ENCODE measurements at places on chromosomes 7 and 10.

- DNase-seq: peak; percentile 72
These were observed 41.9 kb upstream of the PSMG3 start for GRCh38 chr7:1611708-1612241.

- no peak for DNase-seq
These were observed 827 bp upstream of the FASTK start for GRCh38 chr7:151081170-151082101.

DNA sequence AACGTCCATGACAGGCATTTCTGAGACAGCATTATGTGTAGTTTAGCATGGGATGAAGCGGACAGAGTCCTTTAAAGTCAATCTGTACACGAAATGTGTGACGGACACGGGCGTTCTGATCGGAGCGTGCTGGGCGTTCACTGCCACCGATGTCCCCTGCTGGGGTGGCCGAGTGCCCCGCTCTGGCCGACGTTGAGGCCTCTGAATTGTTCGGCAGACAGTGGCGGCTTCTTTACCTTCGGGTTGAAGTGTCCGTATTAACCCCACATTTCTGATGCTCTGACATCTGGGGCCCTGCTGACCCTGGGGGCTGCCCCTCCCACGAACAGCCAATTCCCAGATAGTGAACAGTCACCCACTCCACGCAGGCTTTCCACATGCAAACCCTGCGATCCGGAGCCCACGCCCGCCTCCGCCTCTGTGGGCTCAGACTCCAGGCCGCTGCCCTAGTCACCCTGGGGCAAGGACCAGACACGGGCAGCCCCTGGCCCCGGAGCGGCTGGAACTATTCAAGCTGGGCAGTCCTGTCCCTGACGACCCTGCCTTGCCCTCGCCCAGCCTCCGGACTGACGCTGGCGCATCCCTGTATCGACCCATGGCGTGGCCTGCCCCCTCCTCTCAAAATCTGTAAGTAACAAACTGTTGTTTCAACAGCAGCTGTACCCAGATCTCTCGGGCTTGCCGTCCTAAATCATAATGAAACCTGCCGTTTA is 445.7 kb downstream of the PTPRN2 start:
- DNase-seq: no peak

DNA sequence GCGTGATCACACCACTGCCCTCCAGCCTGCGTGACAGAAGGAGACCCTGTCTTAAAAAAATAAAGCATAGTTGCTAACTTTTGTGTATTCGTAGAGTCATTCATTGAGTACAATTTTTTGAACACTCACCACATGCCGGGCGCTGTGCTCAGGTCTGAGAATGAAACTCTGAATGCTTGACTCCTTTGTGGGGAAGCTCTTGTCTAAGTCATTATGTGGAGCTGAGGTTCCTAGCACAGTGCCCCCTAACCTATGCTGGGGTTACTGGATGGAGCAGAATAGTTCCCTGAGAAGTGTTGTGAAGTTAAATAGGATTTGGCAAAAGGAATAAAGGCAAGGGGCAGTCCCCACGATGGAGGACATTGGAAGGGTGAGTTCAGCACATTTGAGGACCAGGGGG is 123.3 kb downstream of the CELF2 start:
- no peak for DNase-seq

DNA sequence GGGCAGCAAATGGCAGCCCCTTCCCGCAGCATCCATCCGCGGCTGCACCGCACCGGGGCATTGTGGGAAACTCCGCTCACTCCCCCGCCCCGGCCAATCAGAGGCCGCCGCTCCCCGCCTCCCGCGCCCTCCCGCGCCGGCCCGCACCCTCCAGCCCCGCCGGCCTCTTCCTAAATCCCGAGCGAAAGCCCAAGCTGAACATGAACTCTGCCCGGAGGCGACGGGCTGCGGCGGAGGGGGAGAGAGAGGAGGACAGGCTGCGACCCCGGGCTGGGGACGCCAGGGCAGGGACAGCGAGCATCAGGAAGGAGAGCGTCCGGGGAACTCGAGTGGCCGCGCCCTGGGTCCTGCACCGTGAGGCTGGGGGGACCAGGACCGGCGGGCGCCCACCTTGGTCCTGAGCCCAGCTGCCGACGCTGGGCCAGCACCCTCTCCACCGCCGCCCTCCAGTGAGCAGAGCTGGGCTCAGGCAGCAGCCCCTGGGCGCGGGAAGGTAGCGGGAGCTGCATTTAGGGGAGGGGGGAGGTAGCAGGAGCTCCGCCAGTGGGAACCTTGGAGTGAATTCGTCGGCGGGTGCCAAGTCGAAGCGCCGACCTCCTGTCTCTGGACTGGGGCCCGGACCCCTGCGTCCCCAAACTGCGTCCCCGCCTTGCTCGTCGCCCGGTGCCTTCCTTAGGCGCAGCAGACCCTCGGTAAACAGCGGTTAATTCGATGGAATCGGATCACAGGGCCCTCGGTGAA is at the start of gene DGKI:
DGKI (minus strand) TSS at position 148 of the 741 bp plus-strand sequence.
- peak; percentile 66 for DNase-seq

DNA sequence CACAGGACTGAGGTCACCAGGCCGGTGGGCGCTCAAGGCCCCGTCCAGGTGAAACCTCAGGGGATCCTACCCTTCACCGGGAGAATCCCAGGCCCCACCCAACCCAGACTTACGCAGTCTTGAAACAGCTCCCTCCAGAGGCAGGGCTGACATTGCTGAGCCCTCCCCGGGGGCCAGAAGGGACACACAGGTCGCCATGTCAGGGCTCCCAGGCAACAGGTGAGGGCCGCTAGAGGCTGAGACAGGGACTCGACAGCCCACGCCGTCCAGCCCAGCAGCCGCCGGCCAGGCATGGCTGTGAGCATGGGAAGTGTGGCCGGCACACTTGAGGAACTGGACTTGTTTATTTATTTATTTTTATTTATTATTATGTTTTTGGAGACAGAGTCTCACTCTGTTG is 10.3 kb downstream of the MICALL2 start:
- no peak for DNase-seq

DNA sequence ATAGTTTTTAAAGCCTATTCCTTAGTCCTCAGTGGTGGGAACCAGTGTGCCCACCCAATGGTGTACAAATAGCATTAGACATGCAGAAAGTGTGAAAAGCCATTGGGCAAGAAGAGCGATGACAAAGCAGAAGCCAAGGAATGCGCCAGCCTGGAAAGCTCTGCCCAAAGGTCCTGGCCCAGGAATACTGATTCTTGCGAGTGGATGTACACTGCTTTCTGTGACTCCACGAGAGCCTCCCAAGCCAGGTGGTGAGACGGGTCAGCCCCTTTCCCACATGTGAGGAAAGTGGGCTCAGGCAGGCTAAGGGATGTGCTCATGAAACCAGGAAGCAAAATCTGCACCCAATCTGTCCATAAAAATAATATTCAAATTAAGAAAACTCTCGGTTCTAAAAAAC is 106.6 kb downstream of the ADCY1 start:
- DNase-seq: no peak

DNA sequence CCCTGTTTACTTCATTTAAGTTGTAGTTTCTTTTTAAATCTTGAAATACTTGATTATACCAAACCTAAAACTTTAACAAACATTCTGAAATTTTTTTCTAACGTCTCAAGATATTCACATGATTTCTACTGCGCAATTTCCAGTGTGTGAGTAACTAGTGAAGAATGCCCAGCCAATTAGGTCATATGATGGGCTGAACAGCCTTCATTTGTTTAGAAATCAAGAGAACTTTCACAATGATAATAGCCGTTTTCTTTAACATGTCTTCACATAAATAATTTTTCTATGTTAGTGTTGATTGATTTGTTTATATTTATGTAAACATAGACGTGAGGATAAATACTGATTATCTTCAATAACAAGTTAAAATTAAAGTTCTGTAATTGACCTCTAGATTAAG is 21.8 kb downstream of the STAM start:
- no peak for DNase-seq

- DNase-seq: no peak
These were observed 212.4 kb downstream of the ELFN1 start for GRCh38 chr7:1882451-1882850.

- DNase-seq: no peak
These were observed 119.8 kb upstream of the LANCL2 start for GRCh38 chr7:55245271-55245723.

- DNase-seq: no peak
These were observed 93.8 kb downstream of the C1GALT1 start for GRCh38 chr7:7276161-7276560.

GRCh38 chr7:157800281-157800680 is 463.5 kb downstream of the DNAJB6 start:
- DNase-seq: no peak

DNA sequence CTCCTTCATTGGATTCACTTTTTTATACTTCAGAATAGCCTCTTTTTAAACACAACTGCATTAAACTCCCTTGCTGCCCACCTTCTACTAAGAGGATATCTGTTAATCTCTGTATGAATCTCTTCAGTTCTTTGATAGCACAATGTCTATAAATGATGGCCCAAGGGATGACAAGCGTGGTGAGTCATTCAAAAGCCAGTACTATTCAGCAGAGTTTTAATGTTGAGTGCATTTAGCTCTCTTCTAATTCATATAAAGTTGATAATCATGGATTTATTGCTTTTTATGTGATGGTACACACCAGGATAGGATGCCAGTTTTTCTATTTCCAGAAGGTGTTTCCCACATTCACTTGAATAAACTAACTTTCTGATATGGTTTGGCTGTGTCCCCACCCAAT is 57.4 kb upstream of the HECTD2 start:
- DNase-seq: no peak

DNA sequence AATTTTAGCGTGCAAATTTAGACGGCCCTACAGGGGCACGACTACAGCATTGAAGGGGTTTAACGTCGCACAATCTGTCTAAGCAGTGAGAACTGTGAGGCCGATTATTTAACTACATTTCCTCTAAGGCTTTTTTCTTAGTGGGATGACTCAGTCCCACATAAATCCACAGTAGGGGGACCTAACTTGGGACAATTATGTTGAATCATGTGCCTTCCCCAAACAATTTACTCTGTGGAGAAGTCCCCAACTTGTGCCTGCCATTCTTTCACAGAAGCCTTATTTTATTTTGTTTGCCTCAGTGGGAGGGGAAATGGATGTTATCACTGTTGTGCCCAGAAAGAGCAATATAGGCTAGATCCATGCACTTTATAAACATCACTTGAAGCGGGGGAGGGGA is 80.3 kb upstream of the CDCA7L start:
- DNase-seq: no peak

DNA sequence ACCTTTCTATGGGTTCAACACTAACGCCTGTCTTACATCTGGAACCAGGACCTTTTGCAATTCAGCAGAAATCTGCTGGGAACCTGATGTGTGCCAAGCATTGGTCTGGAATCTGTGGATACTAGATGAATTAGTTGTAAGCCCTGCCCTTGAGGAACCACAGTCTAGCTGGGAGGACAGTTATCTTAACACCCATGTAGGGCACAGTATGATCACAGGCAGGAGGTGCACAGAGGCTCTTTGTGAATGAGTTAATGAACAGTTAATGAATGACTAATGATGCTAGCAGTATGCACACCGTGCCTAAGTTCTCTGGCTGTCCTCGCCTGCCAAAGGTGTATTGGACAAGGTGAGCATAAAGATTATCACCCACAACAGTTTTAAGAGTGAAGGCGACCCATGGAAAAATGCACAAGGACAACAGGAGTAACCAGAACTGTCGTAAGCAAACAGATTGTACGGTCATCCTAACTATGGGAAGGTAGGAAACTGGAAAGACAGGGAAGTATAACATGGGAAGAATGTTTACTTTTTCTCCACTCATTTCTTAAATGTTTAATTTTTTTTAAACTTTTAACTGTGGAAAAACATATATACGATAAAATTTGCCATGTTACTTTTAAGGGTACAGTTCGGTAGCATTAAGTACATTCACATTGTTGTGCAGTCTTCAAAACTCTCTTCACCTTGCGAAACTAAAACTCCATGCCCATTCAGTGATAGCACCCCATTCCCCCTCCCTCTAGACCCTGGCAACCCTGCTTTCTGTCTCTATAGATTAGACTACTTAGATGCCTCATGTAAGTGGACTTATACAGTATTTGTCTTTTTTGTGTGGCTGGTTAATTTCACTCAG is 139.9 kb downstream of the CXCL12 start:
- DNase-seq: no peak

- DNase-seq: no peak
These were observed 525.2 kb downstream of the GLRX3 start for GRCh38 chr10:130661419-130661818.

- no peak for DNase-seq
These were observed 80.5 kb downstream of the ABCA13 start for GRCh38 chr7:48251766-48252165.

DNA sequence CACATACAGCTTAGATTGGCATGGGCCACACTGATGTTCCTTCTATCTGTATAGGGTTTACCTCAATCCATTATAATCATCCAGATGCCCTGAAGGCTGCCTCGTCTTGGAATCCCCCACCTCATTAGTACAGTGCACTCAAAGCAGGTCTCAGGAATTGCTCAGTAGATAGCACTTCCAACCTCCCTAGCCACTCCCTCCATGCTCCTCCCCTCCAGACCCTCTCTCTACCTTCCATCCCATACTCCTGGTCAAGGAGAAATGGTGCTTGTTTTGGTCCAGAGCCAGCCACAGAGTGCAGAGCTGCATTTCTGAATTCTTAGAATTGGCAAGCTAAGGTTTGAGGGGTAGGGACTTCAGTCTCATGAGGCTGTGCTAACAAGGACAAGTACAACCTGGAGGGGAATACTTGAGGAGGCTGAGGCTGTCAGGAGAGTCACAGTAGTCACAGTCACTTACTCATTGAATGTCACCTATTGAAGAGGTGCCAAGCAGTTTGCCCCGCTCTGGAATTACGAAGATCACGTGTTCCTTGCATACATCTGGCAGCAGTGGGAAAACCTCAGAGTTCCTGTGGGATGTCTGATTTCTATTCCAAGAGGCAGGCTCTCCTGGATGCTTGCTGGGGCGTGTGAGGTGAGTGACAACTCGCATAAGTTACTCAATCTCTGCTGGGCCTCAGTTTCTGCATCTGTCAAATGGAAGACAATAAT is 60.7 kb upstream of the ZNF746 start:
- no peak for DNase-seq

- no peak for DNase-seq
These were observed 402.6 kb downstream of the SORCS1 start for GRCh38 chr10:106761906-106762305.
